ENCODE measurements at places on chromosomes 2 and 18.

DNA sequence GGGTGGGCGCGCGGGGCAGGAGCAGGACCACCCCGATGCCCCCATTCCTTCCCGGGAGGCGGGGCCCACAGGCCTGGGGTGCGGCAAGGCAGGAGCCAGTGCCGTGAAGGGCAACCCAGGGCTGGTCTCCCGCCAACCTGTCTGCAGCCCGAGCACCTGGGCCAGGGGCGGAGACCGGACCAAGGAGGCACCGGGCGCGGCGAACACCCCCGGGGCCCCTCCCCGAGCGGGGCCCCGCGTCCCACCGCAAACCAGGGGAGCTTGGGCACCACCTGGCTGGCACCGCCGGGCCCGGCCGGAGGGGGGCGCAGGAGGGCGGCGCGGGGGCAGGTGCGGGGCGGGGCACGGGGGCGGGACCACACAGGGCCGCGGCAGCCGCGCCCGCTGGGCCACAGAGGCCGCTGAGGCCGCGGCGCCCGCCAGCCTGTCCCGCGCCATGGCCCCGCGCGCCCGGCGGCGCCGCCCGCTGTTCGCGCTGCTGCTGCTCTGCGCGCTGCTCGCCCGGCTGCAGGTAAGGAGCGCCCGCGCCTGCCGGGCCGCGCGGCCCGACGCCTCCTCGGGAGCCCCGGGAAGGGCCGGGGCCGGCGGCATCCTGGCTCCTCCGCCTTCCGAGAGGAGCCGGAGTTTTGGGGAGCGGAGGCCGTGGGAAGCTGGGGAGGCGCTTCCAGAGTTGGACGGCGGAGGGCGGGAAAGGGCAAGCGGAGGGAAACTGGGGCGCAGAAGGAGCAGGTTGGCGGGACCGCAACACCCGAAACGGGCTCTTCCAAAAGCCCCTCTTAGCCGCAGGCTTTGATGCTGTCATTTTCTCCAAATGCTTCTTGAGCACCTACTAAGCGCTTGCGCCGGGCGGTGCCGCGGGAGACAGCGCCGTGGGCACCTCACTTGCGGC is at the start of gene TNFRSF11A:
Gene TNFRSF11A (plus strand): TSS at position 394 of the 889 bp plus-strand sequence. CDS start 43 bp downstream, at position 437.
- DNase-seq: peak; percentile 60

DNA sequence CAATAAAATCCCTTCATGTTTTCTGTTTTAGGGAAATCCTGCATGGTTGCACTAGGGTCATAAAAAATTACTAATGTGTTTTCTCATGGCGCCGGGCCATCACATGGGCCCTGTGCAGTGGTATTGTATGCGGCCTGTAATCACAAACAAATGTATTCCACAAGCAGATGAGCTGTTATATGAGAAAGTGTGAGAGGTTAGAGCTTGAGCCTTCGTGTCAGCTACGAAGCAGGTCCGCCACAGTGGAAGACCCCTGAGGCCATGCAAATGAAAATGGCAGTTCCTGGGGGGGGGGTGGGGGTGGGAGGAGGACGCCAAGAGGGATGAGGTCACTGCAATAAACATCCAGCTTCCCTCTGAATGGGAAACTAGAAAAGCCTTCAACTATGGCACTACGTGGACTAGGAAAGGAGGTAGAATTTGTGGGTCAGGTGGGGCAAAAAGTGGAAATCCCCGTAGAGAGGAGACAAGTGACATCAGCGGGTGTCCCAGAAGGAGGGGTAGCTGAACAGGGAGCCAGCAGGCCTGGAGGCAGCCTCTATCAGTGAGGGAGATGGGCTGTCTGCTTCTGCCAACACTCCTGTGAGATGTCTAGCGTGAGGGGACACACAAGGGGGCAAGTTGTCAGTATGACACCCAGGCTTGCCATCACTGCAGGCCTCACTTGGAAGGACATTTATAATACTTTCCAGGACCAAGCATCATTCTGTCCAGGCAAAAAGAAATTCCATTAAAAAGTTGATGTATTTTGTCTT is 130.3 kb upstream of the CTAGE1 start:
- DNase-seq: no peak

- DNase-seq: peak; percentile 99
Measured at GRCh38 chr2:17083902-17084301, 418.3 kb upstream of the CYRIA start.

GRCh38 chr2:223494942-223495341 is 107.2 kb downstream of the SCG2 start:
- DNase-seq: no peak

DNA sequence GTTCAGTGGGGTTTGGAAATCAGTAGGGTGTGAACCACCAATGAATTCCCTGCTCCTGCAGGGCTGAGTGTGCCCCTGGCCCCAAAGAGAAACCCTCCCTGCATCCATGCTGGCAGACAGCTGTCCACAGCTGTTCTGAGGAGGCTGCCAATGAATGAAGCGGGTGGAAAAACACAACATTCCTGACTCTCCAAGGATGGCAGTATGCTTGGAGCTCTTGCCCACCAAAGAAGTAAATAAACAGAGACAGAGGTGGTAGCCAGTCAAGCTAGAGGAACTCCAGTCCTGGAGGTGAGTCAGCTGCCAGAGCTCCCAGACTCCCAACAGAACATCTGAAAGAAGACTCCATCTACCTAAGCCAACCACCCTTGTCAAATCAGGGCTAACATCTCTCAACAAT is 6.2 kb downstream of the ZBTB7C start:
- no peak for DNase-seq

Data from NCI-H524 (cell line).